ENCODE measurements at places on chromosomes 16 and 17.

- DNase-seq = no peak
These were observed 3.6 kb downstream of the IRF8 start for GRCh38 chr16:85902366-85903155.

DNA sequence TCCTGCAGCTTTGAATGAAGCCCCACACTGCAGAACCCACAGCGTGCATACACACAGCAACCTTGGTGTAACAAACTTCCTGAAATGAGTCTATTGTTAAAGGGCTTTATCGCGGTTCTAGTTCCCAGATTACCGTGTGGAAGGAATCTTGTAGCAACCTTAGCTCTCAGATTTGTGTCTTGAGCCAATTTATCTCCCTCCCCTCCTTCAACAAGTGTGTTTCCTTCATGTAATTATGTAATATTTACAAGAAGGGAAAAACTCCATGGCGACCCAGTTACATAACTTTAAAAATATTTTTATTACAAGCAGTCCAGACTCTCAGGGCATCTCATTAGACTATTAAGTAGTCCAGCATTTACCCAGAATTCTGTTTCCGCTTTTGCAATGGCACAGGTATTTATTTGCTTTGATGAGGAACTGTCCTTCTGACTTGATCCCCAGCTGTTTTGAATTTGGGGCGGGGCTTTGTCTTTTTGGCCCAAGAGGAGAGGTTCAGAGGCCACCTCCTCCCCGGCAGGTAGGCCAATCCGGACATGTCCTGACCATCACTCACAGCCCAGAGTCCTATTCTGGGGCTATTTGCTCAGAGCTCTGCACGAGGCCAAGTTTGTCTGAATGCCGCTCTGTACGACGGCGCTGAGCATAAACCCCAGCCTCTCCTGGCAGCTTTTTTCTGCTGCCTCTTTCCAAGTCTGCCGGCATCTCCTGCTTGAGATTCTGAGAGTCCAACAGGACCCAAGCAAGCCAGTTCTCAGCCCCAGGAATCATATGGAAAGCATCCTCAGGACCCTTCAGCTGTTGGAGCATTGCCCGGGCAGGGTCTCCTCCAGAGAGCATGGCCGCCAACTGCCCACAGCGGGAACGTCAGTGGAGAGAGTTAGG lies 35.6 kb downstream of the CLEC16A start:
- DNase-seq = no peak

- no peak for DNase-seq
These were observed 22.1 kb downstream of the CNTNAP1 start for GRCh38 chr17:42704490-42704836.

DNA sequence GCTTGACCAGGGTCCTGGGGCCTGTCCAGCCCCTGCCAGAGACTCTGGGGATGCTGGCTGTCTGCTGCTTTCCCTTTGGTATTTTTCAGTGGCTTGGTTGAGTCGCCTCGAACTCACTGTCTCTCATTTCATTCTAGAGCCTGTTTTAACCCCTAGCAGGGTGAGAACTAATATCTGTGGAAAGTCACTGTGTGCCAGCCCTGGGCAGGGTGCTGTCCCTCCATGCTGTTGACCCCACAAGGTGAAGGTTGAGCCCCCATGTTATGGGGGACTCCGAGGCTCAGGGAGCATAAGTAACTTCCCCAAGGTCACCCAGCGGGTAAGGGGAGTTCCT lies 33.0 kb downstream of the DCAKD start:
- no peak for DNase-seq

DNA sequence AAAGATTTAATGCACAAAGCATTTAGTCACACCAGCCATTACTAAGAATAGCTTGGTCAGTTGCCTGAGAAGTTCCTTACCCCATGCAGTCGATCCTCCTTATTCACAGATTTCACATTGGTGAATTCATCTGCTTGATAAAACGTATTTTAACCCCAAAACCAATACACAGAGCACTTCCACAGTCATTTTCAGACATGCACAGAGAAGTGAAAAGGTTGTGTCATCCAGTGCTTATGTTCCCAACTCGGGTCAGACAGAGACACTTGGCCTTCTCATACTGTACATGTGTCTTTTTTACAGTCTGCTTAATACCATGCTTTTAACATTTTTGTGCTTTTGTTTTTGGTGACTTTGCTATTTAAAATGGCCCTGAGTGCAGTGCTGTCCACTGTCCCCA lies 219.7 kb downstream of the SPECC1 start:
- no peak for DNase-seq
